ENCODE measurements at places on chromosomes 2 and 18. TPM values are rescaled to one million over a fixed set of nuclear protein-coding genes. Genes with fewer than 3 reads are reported as not detected.

The RAX gene
- total RNA-seq, result not detected

The AGXT gene
- total RNA-seq, result not detected

The KIF5C gene
- under 0.01 TPM for total RNA-seq

The DYNAP gene
- total RNA-seq, result not detected

The TNFRSF11A gene
- 0.50 TPM for total RNA-seq

The TNFAIP6 gene
- total RNA-seq, result 0.24 TPM

The TAF1B gene
- 13.5 TPM for total RNA-seq

The NCKAP5 gene
- 7.6 TPM for total RNA-seq

The CPLX4 gene
- total RNA-seq, result not detected

The C2orf92 gene
- total RNA-seq, result 2.8 TPM

The HOXD13 gene
- not detected for total RNA-seq

The AFF3 gene
- total RNA-seq, result not detected

The DNAH6 gene
- total RNA-seq, result 0.50 TPM
